ENCODE measurements at places on chromosomes 1 and 21. TPM values are rescaled to one million over a fixed set of nuclear protein-coding genes. Genes with fewer than 3 reads are reported as not detected.

Gene PLPP3
- total RNA-seq, result 11.5 TPM

Gene PTBP2
- total RNA-seq, result 32.9 TPM

Gene FAM72A
- total RNA-seq, result 2.3 TPM

Gene TMEM63A
- total RNA-seq, result 20.6 TPM

Gene CD101
- 0.44 TPM for total RNA-seq

Gene AMPD1
- total RNA-seq, result not detected

Gene PTPRF
- total RNA-seq, result 785 TPM

Gene BMP8B
- under 0.01 TPM for total RNA-seq

Gene TMEM200B
- total RNA-seq, result 0.49 TPM

Gene TXLNA
- total RNA-seq, result 71.9 TPM

Gene CHI3L2
- not detected for total RNA-seq

Gene GSTM5
- total RNA-seq, result not detected

Gene PTPN22
- total RNA-seq, result 0.49 TPM

Gene GIPC2
- total RNA-seq, result 14.4 TPM
